ENCODE measurements at places on chromosomes 7 and 10.

DNA sequence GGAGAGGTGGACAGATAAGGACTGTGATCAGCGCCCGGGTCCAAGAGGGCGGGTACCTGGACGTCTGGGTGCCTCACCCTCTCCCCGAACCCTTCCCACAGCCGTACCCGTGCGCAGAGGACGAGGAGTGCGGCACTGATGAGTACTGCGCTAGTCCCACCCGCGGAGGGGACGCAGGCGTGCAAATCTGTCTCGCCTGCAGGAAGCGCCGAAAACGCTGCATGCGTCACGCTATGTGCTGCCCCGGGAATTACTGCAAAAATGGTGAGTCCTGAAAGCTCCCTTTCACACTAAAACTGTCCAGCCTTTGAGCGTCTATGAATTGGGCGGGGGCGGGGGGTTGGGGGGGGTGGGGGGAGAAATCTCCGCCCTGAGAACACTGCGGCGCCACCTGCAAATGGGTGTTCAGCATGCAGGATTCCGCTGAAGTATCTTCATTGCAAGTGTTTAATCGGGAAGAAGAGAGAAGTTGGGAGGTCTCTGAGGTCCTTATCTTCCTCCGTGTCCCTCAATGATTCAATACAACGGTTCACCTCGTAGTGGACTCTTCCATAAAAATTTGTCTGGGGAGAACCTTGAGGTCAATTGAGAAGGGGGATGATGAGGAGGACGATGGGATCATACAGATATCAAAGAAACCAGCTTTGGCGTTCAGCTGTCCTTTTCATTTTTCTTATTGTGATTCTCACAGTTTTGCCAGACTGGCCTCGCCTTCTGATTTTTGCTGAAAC, 906 bp downstream of the DKK1 start:
- peaks cover 5% of the 10 kb centered on the region for H3K4me1 ChIP-seq
- peak overlapping the region; percentile 71 for H3K4me3 ChIP-seq
- peaks cover 22% of the 10 kb centered on the region for H3K27me3 ChIP-seq
- no peak for DNase-seq

- peaks cover 22% of the 10 kb centered on the region for H3K36me3 ChIP-seq
- H3K27ac ChIP-seq: peak overlapping the region; percentile 95
- peaks cover 19% of the 10 kb centered on the region for H3K4me1 ChIP-seq
- no peak for DNase-seq
- no peaks in the 10 kb centered on the region for H3K27me3 ChIP-seq
These were observed 2.1 kb upstream of the PBLD start for GRCh38 chr10:68334672-68335467.

GRCh38 chr7:69374044-69374425, 224.2 kb upstream of the AUTS2 start:
- DNase-seq: no peak
- no peaks in the 10 kb centered on the region for H3K27me3 ChIP-seq
- H3K27ac ChIP-seq: no peak overlapping the region
- H3K4me1 ChIP-seq: no peaks in the 10 kb centered on the region

DNA sequence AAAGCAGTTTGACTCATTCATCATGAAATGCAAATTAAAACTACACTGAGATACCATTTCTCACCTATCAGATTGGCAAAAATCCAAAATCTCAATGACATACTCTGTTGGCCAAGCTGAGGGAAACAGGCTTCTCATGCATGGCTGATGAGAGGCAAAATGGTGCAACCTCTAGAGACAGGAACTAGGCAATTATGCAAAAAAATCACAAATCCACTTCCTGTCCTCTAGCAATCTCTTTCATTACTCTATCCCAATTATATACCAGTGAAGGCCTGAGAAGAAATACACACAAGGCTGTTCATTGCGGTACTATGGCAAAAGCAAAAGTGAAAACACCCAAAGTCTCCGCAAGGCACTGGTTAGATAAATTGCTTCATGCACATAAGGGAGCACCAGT, 25.9 kb upstream of the PTPRN2 start:
- H3K4me1 ChIP-seq: no peaks in the 10 kb centered on the region
- H3K36me3 ChIP-seq: no peaks in the 10 kb centered on the region
- H3K4me3 ChIP-seq: no peak overlapping the region
- H3K27me3 ChIP-seq: no peaks in the 10 kb centered on the region
- H3K27ac ChIP-seq: no peak overlapping the region

DNA sequence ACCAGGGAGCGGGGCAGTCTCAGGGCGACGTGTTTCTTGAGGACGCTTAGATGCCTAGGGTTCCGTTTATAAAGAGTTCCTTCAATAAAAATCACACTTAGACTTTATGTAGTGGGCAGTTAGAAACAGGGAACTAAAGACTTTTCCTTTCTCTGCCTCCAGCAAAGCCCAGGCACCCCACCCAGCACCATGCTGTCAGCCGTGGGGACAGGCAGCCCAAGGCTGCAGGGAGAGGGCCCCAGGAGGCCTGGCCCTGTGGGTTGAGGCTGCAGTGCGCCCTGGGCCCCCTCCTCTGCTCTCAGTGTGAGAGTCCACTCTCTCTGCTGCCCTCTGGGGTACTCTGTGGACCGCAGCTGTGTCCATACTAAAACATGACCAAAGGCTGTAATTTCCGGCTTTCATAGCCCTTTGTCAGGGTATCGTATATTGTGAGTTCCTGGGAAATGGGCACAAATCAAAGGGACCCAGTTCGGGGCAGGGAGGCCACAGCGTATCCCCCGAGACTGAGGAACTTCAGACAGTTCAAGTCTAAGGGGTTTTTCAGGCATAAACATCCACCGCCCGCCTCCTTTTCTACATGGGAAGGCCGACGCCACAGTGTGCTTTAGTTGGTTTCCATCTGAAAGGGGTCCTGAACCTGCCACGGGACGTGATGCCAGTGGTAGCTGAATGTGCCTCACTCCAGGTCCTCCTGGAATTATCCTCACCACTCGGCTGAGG, 59.7 kb downstream of the DNAJB6 start:
- peaks cover 23% of the 10 kb centered on the region for H3K36me3 ChIP-seq
- no peak overlapping the region for H3K27ac ChIP-seq
- H3K4me3 ChIP-seq: no peak overlapping the region
- no peaks in the 10 kb centered on the region for H3K27me3 ChIP-seq
- DNase-seq: no peak
- H3K4me1 ChIP-seq: no peaks in the 10 kb centered on the region

Measured in T-cell (primary cell).